ENCODE measurements at places on chromosomes 2 and 18.

- no peak for DNase-seq
Measured at GRCh38 chr2:102514061-102514785, 41.2 kb downstream of the SLC9A4 start.

DNA sequence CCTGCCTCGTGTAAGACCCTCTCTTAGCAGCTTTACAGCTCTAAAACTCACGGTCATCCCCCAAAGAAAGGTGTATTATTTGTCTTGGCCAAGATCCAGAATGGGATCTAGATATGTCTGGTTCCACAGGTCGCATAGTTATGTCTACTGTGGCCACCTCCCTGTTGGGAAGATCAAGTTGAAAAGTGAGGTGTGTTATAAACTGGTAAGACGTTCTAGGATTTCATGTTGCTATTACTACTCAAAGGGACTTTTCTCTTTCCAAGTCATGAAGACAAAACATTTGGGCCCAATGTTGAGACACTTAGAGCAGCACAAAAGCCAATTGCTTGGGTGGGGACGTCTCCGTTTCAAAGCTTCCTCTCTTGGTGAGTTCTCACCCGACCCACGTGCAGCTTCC, 766.0 kb downstream of the RNF144A start:
- DNase-seq = peak; percentile 32

DNA sequence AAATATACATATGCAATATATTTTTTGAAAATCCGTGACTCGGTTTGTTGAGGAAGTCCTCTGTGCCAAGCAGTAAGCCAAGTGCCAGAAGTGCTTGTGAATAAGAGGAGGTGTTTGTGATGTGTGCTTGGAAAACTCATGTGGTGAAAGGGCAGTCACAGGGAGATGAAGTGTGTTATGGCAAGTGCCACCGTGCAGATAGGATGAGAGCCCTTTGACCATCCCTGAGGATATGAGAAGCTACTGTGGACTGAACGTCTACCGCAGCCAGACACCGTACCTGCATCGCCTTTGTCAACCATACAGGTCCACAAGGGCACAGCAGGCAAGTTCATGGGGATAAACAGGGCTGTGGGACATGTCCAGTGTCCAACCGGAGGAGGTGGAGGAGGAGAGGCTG, 288.9 kb upstream of the MYT1L start:
- no peak for DNase-seq

DNA sequence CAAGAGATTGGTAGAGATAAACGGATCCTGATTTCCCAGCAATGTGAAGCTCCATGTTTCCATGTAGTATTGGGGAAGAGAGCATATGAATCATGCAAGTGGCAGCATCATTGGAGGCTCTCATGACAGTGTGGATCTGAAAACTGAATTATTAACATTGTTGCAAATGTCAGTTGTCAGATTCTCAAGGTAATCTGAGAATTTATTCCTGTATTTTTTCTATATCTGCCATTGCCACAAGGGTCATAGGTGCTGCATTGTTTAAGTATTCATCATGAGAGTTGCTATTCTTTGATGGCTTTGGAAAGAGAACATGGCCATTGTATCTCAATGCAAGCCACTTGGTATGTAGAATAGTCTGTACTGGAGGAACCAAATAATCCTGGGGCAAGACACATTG, 1217.0 kb upstream of the ZEB2 start:
- DNase-seq = no peak

DNA sequence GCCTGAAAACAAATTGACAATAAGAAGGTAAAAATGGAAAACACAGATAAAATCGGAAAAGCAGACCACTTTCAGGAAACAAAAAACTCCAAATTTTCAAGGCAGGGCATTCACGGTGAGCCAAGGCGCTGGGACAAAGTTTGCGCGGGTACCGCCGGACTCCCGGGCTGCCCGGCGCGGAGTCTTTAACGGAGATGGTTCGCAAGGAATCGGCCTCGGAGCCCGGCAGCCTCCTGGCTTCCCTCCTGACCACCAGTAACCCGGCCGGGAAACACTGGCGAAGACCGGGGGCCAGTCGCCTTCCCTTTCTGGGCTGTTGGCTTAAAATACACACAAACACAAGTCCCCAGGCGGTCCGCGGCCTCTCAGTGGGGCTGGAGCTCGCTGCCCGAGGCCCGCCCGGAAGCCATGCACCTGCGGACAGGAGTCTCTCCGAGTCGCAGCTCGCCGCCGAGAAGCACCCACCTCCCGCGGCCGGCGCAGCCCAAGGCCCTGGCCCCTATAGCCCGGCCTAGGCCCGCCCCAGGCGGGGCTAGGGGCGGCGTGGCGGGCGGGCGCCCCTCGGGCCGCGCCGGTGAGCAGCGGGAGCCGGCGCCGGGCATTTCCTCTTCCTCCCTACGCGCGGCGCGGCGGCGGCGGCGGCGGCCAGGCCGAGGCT, 622 bp upstream of the KCMF1 start:
- peak; percentile 86 for DNase-seq

- no peak for DNase-seq
Measured at GRCh38 chr2:238865015-238865719, 17.3 kb downstream of the TWIST2 start.

DNA sequence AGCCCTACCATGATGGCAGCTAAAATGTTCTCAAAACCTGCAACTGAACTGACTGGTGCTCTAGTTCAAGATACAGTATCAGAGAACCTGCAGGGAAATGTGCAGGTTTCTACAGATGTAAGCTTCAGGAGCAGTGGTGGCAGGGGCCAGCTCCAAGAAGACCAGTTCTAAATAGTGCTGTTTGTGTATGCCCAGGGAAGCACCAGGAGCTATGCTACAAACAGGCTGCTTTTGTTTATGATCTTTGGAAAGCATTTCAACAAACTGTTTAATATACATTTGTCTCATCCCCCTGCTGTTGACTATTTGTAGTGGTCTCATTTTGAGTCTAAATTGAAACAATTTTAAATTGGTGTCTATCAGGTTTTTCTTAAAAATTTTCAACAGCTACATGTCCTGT, 20.7 kb downstream of the FZD5 start:
- no peak for DNase-seq

GRCh38 chr2:33529771-33530481, 53.5 kb downstream of the RASGRP3 start:
- DNase-seq = no peak

DNA sequence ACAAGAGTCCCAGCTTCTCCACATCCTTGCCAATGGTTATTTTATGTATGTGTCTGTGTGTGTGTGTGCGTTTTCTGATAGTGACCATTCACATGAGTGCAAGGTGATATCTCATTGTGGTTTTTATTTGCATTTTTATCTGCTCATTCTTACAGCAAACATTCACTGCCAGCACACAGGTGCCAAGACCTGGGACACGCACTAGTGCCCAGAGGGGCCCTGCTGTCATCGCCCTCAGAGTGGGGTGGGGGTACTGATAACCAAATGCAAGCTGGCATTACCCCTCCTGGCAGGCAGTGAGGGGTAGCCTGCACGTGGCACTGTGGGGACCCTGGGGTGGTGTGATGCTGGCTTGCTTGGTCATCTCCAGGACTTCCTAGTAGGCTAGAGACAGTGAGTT, 285.4 kb downstream of the LPIN1 start:
- no peak for DNase-seq

- DNase-seq = no peak
Measured at GRCh38 chr2:227614246-227614645, 394 bp downstream of the SCYGR3 start.

GRCh38 chr18:64712035-64712434, 563.1 kb upstream of the LINC00305 start:
- no peak for DNase-seq

GRCh38 chr2:43183743-43184142, 42.7 kb downstream of the ZFP36L2 start:
- no peak for DNase-seq

DNA sequence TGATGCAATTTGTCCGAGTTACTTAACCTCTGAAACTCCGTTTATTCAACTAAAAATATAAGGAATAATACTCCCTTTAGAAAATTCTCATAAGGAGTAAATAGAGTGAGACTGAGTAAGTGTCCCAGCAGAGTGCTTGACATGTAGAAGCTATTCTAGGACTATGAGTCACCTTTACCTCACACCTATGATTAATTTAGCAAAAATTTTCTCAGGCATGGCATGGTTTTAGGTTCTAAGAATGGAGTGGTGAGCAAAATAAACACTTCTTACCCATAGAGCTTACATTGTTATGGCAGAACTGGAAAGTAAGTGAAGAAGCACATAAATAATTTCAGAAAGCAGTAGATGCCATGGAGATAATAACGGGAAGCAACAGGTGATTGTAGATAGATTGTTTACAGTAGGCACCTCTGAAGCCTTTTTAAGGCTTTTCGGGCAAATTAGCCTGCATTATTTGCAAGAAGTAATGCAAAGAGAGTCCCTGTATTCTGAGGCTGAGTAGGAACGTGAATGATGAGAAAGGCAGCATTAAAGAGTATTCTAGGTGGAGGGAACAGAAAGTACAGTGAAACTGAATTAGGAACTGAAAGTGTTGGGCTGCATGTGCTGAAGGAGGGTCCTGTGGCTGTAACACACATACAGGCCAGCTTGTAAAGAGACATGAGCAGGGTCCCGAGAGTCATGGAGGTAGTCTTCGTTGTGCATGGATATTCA, 209.2 kb downstream of the ZNF407 start:
- DNase-seq = peak; percentile 16

GRCh38 chr2:231720987-231721966, 13.0 kb downstream of the PTMA start:
- DNase-seq = no peak

- DNase-seq = peak; percentile 38
Measured at GRCh38 chr2:135913727-135914365, 37.6 kb upstream of the MCM6 start.

- DNase-seq = no peak
Measured at GRCh38 chr2:98605076-98605475, 3.2 kb downstream of the COA5 start.

DNA sequence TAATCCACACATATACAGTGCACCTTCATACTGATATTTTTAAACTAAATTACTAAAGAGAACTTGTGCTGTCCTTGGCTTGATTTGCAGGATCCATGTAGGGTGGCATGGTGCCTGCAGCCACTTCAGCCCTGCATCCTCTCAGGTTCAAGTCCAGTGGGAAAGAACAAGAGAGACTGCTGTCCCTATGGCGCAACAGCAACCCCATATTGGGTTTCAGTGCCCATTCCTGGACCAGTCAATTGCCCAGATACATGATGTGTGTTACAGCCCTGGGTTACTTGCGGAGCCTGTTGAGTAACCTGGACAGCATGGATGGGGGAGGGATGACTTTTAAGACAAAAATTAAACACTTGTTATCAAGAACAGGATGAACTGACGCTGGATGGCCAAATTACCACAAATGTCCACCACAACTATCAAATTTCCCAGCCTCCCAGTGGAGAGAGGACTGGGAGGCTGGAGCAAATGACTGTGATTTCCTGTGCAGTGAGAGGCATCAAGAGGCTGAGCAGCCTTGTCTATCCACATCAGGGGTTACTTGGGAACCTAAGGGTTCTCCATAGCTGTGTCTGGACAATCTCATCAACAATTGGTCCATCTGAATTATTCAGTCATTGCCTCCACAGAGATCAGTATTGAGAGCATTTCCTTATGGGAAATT, 162.0 kb downstream of the CAPN13 start:
- no peak for DNase-seq

- no peak for DNase-seq
Measured at GRCh38 chr2:241941691-241942301, 72.3 kb downstream of the RTP5 start.

DNA sequence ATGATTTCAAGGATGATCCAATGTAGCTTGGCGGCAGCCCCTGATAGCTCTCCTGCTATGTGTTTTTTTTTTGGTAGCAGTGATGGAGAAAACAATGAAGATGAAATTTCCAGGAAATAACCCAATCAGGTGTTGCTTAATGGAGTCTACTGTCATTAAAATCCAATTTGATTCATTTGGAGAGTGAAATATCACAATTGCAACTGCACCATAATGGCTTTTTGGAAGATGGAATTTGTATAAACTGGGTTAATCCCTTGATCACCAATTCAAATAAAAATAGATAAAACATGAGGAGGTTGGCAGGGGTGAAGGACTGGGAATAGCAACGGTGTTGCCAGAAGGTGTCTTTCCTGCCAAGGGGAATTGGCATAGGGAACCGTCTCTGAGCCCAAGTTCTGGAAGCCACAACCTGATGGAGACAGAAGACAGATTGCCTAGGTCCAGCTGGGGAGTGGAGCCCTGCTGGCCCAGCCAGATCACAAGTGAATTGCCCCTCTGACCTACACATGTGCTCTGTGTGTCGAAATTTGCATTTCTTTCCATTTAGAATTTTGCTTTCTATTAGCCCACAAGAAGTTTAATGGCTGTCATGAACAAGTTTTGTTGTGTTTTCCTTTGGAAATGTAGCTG, 170.3 kb upstream of the SPRED2 start:
- DNase-seq = no peak

- DNase-seq = no peak
Measured at GRCh38 chr2:9311488-9311887, 104.9 kb downstream of the ASAP2 start.

- no peak for DNase-seq
Measured at GRCh38 chr2:240396623-240397541, 38.6 kb upstream of the GPC1 start.

DNA sequence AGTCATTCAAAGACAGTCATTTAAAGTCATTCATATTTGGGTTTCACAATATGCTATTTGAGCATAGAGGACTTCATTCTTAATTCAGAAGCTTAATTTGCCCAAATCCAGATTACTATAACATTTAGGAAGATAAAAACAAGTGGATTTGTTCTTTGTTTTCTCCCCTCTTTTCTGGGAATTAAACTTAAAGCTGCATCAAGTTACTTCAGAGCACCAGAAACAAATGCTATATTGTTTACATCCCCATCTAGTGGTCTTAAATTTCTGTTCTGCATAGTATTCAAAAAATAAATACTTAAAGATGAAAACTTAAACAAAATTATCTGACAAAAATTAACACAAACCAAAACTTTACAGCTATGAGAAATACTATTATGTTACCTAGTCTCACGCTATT, 34.7 kb upstream of the MARCHF7 start:
- DNase-seq = no peak

DNA sequence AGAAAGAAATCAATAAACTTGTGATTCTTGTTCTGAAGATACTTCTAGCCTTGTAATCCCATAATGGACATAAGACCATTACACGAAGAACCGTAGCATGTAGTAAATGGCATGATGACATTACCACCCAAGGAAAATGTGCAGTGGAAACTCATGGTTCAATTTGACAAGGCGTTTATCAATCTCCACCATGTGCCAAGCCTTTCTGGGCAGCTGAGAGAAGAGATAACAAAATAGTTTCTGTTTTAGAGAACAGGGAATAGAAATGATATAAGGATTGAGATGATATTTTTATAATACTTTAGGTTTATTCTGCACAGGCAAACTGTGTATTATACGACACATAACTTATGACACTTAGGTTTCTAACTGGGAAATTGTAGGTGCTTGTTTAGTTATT, 19.2 kb downstream of the ABI2 start:
- DNase-seq = no peak

DNA sequence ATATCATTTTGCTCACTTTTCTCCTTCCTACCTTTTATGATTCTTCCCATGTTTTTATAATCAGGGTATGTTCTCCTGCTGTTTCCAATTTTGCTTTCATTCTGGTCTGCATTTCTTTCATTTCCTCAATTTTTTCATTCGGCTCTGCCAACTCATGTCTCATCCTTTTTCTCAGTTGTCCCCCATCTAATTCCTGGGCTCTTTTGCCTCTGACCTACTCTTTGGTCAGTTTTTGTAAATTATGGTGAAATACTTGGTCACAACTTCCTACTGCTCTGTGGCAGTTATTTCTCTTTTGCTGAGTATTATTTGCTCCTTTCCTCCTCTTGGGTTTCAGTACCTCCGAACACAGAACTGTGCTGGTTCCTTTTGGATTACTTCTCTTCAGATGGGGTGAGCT, 27.5 kb downstream of the MYO7B start:
- no peak for DNase-seq

Data from NCI-H146 (cell line).